ENCODE measurements at places on chromosomes 6 and 20.

GRCh38 chr6:129992881-129993280 is 25.5 kb upstream of the L3MBTL3 start:
- no peak for DNase-seq

- no peak for DNase-seq
These were observed 74.9 kb downstream of the BFSP1 start for GRCh38 chr20:17456279-17456678.

DNA sequence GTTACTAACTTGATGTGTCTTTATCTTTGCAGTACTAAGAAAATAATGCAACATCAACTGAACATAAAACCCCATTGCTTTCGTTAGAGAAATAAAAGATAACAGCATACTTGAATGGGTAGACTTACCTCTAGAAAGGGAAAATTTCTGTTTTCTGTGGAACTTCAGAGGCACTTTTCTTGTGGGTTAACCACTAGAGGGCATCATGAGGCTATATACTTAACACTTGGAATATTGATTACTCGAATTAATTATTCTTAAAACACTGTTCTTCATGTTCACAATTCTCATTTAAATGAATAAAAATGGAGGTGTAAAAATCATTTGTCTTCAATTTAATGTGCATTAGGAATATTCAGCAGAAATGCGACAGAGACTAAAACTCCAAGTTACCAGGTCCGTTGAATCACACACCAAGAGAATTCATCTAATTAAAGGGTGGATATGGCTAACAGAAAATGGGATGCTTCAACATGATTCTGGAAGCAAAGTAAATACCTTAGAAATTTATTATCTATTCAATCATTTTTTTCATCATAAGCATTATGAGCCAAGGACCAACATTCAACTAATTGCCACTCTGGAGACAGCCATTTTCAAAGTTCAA is 330.8 kb upstream of the PREP start:
- peak; percentile 13 for DNase-seq

DNA sequence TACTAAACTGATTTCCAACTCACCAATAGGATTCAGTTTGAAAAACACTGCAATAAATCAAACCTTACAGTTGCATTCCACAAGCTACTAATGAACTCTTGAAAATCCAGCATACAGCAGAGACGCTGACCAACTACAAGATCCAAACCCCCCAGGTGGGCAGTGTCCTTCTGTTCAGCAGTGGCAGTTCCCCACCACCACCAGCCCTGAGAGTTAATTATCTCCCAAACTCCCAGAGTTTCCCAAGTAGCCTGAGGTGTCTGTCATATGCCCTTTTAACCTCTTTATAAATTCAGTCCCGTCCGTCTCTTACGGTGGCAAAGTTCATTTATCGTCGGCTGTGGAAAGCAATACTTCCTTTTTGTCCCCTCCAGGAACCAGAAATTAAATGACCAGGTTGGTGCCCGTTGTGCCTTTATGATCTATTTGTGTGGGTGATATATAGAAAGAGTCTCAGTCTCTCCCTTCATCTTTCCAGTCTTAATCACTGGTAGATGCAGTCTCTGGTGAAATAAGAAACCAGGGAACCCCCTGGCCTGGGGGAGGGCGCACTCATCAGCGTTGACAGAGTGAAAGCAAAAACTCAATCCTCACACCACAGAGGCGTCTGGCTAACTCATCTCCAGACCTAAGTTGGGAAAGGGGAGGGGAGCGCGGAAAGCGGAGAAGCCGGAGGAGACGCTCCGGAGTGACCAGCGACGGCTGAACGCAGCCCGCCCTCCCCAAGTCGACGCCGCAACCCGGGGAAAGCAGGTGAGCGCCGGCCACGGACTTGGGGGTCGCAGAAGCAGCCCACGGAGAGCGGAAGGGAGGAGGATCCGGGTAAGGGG is 717 bp downstream of the MRPL14 start:
- no peak for DNase-seq

DNA sequence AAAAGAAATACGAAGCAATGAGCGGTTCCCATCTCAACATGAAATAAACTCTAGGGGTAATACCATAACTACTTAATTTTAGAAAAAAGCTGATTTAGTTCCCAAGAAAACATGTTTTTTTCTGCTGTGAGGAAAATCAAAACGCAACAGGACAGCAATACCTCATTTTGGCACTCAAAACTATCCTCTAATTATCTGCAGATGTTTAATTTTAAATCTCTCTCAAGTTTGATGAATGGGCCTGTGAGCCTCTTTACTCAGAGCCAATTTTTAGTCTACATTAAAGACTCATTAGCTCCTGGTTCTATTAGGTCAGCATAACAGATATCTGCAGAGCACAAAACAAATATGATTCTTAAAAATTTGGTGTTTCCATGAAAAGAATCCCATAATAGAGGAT is 28.1 kb downstream of the RNF24 start:
- no peak for DNase-seq

GRCh38 chr20:39800548-39800947 is 838.4 kb downstream of the DHX35 start:
- peak; percentile 54 for DNase-seq

DNA sequence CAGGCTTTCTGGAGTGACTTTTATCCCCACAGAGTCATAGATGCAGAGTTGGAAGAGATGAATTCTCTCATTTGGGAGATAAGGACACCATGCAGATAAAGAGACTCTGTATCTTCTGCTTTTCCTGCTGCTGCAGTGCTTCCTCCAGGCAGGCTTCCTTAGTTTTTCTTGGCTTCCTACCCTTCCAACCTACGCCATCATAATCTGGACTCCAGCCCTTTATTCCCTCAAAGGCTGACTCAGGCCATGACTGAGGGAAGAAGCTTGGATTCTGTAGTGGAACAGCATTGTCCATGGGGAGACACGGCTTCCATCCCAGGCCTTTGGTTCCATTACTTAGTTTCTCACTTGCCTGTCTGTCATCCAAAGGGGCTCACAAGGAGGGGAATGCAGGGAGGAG is 6.5 kb upstream of the RNF24 start:
- DNase-seq: no peak

DNA sequence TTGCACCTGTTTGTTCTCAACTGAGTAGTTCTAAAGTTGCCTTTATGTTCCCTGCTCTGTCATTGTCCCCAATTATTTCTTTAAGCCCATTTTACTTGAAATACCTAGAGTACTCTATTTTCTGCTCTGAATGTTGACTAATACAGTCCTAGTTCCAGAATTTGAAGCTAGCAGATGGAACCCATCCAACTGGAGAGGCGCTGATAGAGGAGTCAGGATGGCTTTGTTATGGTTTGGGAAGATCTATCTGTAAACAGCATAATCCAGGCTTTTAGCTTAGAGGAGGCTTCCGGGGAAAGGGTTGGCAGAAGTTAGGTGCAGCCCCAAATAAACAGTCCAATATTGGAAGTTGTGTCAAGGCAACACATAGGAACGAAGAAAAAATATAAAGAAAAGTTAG is 927.7 kb downstream of the TFAP2A start:
- no peak for DNase-seq

DNA sequence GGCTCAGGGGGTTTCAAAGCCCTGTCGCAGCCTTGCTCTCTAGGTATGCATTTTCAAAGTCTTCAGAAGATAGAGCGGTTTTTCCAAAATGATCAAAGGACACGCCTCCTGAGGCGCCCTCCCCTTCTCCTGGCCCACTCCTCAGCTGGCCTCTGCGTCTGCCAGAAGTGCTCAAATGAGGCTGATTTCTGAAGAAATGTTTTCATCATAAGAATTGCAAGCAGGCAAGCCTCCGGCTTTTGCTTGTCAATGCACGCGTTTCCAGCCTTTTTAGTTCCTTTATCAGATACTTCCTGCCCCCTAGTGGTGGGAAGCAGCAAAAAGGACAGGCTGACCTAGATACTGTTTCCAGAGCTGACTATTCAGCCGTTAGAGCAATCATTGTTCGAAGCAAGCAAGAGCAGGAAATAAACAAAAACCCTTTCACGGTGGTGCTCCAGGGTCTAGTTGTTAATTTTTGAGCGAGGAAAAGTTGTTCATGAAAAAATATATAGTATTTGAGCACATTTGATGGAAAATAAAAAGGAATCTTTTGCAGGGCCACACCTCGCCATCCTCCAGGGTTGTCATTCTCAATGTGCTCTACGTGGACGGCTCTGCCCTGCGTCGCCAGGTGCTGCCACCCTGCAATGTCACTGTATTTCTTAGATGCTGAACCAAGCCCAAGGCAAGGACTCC is 93.4 kb upstream of the ASF1A start:
- peak; percentile 67 for DNase-seq

- DNase-seq: no peak
These were observed 65.6 kb downstream of the PLG start for GRCh38 chr6:160767647-160768019.

DNA sequence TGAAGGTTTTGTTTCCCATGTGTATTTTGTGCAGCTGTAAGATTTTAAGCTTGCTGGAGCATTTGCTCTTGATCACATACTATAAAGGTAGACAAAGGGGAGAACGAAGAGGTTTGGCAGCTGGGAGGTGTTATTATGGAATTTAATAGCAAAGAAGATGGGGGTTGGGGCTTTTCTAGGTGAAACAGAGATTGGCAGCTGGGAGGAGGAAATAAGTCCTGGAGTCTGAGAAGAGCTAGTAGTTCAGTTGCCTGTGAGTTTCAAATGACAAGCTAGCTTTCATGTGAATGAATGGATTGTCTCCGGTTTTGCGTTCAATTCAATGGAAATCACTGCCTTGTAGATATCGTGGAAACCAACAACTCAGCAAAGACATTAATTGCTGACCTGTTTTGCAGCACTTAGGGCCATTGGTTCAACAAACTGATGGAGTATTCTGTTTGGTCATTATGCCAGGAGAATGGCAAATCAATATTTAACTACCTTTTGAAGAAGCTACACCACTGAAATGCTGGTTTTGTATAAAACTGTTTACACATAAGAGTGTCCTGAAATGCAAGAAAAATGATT is 38.1 kb upstream of the FLRT3 start:
- no peak for DNase-seq

DNA sequence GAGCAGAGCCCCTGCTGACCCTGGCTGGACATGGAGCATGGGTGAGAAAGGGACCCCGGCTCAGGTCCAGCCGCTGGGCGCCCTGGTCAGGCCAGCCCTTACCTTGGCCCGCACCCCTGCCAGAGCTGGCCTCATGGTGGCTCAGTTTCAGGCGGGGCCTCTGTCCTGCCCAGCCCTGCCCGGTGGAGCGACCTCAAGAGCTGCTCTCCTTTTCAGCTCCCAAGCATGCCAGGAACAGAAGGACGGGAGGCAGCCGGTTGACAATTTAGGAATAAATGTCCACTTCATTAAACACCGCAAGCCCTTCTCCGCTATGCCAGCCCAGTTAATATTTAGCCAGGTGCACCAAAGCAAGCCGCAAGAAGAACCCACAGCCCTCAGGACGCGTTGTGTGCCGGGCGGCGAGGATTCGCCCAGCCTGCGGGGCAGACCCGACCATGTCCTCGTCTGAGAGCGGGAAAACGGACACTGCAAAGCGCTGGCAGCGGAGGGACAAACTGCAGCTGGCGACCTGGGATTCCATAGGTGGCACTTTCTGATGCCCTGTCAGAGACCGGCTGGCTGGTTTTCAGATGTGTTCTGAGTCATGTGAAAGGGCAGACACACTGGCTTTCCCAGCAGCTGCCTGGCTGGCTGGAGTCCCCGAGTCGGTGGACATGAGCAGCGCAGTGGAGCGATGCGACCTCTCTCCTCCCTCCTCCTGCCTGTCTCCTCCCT is 221.9 kb downstream of the TTLL2 start:
- no peak for DNase-seq

GRCh38 chr6:157990321-157991066 is 8.8 kb downstream of the SYNJ2 start:
- no peak for DNase-seq
